ENCODE measurements at places on chromosomes 1 and 21.
A peak's percentile ranks its signal among the peaks of the same experiment; 100 is the strongest.

DNA sequence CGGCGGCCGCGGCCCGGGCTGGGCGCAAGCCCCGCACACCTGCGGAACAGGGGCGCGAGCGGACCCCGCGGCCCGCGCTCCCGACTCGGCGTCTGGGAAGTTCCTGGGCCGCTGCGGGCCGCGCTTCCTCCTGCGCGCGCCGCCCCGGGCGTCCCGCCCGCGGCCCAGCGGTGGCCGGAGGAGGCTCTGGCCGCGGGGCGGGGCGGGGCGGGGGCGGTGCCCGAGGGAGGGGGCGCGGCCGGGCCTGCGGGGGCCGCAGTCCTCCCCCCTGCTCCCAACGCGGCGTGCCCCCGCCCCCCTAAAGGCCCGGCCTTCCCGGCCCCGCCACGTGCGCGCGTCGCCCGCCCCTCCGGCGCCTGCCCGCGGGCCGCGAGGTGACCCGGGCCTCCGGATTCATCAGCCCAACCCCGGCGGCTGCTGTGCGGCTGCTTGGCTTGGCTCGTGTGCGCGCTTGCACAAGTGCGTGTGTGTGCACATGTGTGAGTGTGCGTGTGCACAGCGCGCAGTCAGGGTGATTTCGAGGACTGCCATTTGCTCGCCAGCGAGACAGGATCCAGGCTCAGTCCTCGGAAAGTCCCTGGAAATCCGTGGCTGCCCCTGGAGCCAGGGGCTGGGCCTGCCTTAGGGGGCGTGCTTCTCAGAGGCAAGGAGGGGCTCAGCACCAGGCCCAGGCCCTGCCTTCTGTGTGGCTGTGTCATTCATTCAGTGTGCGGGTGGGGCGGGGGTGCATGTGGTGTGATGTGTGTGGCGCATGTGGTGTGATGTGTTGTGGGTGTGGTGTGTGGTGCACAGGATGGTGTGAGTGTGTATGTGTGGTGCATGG lies at the start of gene C2CD2:
Gene C2CD2, minus strand, starts transcription at position 188 of the 823 bp plus-strand sequence. CDS start 370 bp downstream, outside the sequence.
- peak; percentile 6 for DNase-seq

DNA sequence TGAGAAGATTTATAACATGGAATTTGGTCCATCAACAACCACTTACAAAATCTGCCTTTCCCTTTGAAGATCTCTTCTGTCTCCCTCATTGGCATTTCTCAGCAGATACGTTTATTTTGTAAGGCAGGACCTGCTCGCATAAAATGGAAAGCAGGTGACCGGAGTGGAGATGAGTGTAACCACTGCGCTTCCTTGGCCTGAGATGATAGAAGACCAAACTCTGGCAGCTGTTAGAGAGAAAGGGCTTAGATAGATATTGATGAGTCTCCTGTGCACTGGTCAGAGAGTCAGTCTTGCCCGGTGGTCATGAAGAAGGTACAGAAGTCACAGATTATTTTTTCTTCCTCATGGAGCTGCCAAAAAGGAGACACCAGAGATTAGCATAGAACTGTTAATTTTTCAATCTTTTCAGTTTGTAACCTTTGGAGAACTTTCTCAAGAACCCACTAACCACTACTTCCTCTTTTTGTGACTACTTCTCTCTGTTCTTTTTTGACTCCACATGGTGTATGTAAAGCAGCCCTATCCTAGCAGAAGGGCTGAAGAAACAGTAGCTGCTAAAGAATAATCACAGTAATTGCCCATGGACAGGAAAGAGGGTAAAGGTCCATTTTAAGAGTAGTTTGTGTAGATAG lies 47.6 kb downstream of the FCRL3 start:
- DNase-seq = no peak

- DNase-seq = no peak
Observed at GRCh38 chr1:163055005-163055404, 14.2 kb upstream of the RGS4 start.

GRCh38 chr21:35291034-35291433 lies 241.9 kb upstream of the RUNX1 start:
- no peak for DNase-seq

DNA sequence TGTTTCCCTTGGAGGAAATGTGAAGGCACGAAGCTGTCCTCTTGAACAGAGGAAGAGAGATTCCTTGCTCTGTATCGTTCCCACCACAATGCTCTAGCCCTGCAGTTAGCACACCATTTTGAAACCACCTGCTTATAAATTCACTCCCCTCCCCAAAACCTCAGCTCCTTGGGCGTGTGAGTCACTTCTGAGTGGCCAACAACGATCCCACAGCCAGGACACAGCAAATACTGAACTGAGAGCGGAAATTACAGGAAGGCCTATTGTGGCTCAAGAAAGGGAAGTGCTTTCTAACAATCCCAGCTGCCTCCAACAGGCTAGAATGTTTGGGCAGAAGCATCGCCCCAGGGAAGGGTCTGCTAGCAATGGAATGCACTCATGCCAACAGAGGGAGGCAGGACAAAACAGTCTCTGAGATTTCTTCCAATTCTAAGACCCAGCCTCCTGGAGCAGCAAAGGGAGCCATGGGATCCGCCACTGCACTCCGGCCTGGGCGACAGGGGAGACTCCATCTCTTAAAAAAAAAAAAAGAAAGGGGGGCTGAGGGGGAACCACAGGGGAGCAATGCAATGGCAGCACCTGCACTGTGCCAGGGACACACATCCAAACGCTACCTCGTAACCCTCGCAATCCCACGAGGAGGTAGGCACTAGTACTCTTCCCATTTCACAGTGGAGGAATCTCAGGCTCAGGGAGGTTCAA lies 1.9 kb downstream of the TMEM53 start:
- DNase-seq = no peak

GRCh38 chr1:157916887-157917570 lies 75.4 kb upstream of the CD5L start:
- no peak for DNase-seq
